CD4-positive, alpha-beta memory T cell (primary cell): ENCODE measurements at places on chromosomes 6 and 20. TPM values are rescaled to one million over a fixed set of nuclear protein-coding genes. Genes with fewer than 3 reads are reported as not detected.

- no peak for DNase-seq
These were observed 127.5 kb downstream of the CEP57L1 start for GRCh38 chr6:109222848-109223247.

- DNase-seq: no peak
These were observed 639.6 kb downstream of the EPHA7 start for GRCh38 chr6:92779746-92780145.

DNA sequence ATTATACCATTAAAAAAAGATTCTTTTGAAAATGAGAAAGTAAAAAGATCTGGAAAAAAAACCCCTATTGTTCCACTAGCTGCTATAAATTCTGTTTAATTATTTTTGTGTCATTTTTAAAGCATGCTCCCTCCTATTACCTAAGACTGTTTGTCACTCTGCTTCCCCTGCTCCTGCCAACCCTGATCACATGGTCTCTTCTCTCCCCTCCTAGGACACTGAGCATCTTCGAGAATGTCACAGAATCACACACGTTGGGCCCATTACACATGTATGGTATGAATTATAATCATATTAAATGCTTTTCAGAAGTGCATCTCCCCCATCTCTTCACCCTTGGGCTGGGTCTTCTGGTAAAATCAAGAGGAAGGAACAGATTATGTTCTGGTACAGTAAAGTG lies 6.2 kb downstream of the SNAP91 start:
- no peak for DNase-seq

GRCh38 chr20:57657535-57658446 lies 37.6 kb upstream of the ZBP1 start:
- peak; percentile 58 for DNase-seq

DNA sequence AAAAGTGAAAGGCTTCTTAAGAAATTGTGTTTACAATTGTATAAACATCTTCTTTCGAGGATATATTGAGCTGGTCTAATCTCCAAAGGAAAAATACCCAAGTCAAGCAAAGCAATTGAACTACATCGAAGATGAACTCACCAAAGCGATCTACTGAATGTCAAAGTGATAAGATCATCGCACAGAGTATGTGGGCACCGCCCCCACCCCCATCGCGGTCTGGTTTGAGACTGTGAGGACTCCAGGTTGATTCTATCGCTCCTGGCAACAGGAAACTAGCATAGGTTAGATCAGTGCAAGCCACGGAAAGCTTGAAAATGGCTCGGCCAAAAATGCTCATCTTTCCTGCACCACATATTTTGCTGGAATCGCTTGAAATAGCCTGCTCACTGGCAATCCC lies 133.2 kb upstream of the RPS6KA2 start:
- DNase-seq: peak; percentile 71

GRCh38 chr6:56727097-56727850 lies 84.6 kb upstream of the DST start:
- no peak for DNase-seq

DNA sequence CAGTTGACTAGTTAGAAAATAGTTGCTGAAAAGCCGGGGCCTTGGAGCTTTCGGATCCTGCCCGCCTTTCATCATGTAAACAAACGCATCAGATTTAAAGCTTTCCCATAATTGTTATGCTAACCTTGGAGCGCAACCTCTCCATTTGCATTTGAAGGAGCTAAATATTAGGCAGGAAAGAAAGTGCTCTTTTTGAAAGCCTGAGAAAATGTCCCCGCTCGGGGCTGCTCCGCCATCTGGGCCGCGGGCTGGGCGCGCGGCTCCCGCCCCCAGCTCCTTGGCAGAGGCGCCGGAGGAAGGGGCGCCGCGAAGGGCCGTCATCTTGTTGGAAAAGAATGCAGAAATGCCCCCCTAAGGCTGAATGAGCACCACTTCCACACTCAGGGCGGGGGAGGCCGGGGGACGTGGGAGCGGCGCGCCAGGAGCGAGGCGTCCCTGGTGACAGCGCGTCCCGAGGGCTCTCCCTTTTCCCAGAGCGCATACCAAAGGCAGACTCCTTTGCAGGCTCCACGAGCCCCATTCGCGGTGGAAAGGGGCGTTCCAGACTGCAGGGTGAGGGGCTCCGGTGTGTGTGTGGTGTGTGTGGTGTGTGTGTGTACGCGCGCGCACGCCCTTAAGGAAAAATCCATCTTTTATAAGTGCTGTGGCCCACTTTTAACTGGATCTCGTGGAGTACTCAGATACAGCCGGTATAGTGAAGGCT lies 145.6 kb upstream of the ID4 start:
- no peak for DNase-seq

DNA sequence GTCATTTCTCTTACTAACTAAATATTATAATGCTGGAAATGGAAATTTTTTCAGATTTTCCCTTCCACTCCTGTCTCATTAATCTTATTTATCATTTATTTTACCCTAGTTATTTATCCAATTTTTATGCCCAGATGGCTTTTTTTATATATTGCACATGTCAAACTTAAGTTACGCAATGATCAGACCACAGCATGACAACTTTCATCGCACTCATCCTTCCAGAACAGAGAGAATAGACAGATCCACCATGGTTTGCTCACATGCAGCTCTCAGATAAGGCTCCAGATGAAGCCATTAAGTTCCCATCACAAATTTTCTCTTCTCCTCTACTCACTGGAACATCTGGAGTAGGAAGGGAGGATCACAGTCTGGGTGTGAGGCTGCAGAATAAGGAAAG lies 48.7 kb downstream of the MAP7 start:
- no peak for DNase-seq

- no peak for DNase-seq
These were observed 22.3 kb downstream of the BNIP5 start for GRCh38 chr6:36314221-36315014.

DNA sequence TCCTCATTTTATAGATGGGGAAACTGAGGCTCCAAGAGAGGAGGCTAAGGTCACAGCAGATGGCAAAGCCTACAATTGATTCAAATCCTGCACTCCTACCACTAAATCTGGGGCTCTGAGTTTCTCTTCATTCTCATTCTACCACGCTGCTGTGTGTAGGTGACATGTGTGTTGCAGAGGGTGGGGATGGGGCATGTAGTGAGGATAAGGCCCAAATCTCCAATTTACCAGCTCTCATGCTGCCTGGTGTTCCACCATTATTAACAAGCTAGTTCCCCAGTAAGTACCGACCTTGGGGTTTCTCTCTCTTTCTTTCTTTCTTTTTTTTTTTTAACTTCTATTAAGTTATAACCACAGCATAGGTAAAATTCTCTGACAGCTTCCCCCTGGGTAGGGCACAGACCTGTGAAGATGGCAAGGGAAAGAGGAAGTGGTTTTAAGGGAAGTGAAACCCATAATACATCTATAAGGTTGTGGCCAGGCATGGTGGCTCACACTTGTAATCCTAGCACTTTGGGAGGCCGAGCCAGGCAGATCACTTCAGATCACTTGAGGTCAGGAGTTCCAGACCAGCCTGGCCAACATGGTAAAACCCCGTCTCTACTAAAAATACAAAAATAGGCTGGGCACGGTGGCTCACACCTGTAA lies 13.0 kb upstream of the MATN4 start:
- peak; percentile 39 for DNase-seq

GRCh38 chr20:9476174-9476573 lies 38.2 kb upstream of the LAMP5 start:
- no peak for DNase-seq

GRCh38 chr6:24719125-24719971 lies at the start of gene C6orf62:
Gene C6orf62 (minus strand): TSS chr6:24719154. CDS start chr6:24718668, 486 bp downstream.
- peak; percentile 55 for DNase-seq

- no peak for DNase-seq
These were observed 56.8 kb upstream of the DSP start for GRCh38 chr6:7484666-7485065.

GRCh38 chr6:14559746-14560536 lies 442.4 kb downstream of the CD83 start:
- no peak for DNase-seq

DNA sequence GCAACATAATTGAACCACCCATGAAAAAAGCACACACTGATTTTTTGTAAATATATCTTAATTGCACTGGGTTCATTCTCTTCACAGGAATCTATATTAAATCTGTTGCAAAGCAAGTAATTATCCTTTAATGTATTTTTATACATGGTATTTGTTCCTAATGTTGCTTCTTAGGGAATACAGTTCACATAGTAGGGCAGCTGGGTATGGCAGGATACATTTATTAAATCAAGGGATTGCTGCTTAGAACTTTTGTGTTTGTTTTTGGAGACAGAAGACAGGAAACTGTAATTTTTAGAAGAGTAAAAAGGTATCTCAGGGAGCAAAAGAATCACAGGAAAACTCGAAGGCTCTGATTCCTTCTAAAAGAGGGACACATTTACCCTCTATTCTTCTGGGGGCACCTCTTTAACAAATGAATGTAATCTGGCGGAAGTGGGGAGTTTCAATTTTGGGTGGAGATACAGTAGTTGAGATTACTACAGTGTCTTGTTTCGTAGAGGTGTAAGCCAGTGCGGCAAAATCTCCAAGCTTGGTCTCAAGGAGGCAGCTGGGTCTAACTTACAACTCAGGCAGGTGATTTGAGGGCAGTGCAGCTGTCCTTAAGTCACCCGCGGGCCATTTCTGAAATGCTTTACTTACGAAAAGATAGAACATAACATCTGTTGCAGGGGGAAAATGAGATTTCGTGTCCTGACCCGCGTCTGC lies 812 bp upstream of the SMIM13 start:
- DNase-seq: no peak

DNA sequence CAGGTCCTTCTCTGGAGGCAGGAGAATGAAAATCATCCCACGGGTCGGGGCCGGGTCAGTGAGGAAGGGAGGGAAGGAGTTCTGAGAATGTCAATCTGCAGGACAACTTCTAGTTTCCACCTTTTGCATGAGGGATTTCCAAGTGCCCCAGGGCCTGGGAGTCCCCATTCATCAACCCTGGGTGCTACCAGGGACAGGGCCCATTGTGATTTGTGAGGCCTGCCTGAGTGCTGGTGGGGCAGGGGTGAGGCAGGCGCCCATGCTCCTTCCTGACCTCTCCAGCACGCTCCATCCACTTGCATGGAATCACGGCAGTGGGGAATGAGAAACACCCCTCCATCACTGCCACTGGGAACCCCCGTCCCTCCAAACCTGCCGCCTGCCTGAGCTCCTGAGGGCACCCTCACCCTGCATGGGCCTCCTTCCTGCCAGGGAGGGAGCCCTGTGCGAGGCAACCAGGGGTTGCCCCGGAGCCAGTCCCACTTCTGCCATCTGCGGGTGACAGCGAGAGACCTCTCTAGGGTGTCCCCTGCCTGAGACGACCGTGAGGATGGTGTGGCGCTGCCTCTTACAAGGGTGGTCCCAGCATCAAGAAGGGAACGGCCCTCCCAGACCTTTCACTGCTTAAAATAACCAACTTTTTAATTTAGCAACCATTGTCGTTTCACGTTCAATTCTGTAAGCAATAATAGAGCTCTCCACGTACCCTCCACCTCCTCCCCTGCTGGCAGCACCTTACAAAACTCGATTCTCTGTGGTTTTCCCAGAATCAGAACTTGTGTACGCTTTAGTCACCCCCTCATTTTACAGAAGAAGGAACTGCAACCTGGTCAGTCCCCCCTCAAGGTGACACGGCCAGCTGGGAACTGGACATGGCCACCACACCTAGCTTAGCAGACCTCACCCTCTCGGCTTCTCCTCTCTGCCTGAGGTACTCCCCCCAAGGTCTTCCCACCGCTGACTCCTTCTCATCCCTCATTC lies 28.6 kb downstream of the PMEPA1 start:
- peak; percentile 26 for DNase-seq

- no peak for DNase-seq
These were observed 113.4 kb downstream of the DACT2 start for GRCh38 chr6:168206186-168206585.

DNA sequence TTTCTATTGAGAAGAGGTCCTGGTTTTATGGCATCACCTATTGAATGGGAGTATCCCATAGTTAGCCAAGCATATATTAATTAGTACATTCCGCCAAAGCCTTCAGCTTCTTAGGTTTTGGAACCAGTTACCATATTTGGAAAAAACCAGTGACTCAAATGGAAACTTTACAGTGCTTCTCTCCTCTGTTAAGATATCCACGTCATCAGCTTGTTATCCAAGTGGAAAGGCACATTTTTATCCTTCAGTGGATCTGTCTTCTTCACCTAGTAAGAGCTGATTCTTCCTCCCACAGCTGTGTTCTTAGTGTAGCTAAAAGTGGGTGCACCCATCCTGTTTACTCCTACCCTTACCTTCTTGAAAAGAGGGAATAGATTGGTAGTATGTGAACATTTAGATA lies 34.5 kb downstream of the TPD52L1 start:
- no peak for DNase-seq

GRCh38 chr6:158053377-158054313 lies 72.0 kb downstream of the SYNJ2 start:
- no peak for DNase-seq

DNA sequence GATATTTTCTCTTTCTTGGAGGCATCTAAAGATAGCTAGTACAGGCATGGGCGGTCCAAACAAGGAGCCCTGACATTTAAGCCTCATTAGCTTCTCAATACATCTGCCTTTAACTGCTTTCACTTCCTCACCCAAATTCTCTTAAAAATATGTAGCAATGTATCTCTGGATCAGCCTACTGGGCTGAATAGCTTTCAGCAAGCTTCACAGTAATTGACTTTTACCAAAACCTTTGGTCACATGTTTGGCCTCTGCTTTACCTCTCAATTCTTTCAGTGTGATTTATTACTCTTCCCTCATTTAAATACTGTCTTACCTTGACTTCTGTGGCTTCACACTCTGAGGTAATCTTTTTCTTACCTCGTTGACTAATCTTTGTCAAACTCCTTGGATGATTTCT lies 1618.1 kb downstream of the GRIK2 start:
- DNase-seq: no peak

DNA sequence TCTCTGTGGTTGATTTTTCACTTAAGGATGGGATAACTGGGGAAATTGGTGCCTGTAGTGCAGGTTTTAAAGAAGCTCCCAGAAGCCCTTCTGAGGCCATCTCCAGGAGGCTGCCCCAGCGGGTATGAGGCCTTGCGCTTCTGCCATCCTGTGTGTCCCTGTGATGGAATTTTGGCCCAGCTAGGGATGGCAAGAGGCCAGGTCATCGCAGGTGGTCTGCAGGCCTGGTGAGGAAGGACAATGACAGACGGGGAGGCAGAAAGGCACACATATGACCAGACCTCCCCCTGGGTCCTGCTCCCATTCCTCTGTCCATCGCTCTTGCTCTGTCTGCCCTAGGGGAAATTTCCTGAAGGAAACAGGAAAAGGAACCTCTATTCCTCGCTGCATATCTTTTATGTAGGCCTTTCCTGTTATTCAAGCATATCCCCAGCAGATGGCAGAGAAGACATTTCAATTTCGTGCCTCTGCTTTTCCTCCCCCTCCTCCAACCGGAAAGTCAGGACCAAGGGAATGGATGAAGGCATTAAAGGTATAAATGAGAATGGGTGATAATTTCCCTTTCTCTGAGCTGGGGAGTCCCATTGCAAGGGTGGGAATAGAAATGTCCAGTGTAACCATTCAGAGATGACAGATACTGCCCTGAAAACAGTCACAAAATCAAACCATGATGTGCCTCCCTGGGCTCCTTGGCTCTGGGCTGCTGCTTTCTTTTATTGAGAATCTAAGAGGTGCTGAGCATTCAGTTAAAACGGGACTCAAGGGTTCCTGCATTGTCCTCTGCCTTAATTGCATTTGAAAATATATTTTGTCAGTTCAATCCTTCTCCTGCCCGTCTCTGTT lies 17.6 kb upstream of the HLA-F start:
- DNase-seq: no peak

- DNase-seq: no peak
These were observed 45.0 kb downstream of the SULF2 start for GRCh38 chr20:47740121-47740861.

Gene GPSM3
- polyA plus RNA-seq: 165 TPM

Gene PAK1IP1
- 17.1 TPM for polyA plus RNA-seq

Gene RBM38
- 33.1 TPM for polyA plus RNA-seq

Gene SRMS
- polyA plus RNA-seq: not detected

Gene STX16
- 16.5 TPM for polyA plus RNA-seq

Gene OPRM1
- polyA plus RNA-seq: not detected

Gene TRIM31
- polyA plus RNA-seq: 0.21 TPM

Gene SLC22A2
- not detected for polyA plus RNA-seq
